ENCODE measurements at places on chromosomes 7 and 10.

DNA sequence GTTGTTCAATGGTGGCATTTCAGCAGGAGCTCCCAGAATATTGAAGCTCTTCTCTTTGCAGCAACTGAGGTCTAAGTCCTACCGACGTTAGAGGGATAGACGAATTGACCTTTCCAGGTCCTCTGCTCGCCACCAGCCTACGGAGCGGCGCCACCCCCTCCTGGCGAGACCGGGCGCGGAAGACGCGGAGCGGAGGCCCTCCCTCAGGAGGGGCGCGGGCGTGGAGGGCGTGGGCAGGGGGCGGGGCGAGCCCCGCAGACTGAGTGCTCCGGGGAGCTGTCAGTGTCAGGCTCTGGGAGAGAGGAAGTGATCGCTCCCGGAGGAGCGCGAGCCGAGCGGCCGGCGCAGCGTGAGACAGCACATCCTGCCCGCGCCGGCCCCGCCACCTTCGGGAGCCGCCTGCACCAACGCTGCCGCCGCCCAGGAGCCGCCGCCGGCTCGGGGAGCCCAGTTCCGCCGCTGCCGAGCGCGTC lies at the start of gene DYNC1I1:
TSS of gene DYNC1I1 (plus strand) at position 257 of the 473 bp plus-strand sequence. CDS start 32,176 bp downstream, outside the sequence.
- DNase-seq: no peak

DNA sequence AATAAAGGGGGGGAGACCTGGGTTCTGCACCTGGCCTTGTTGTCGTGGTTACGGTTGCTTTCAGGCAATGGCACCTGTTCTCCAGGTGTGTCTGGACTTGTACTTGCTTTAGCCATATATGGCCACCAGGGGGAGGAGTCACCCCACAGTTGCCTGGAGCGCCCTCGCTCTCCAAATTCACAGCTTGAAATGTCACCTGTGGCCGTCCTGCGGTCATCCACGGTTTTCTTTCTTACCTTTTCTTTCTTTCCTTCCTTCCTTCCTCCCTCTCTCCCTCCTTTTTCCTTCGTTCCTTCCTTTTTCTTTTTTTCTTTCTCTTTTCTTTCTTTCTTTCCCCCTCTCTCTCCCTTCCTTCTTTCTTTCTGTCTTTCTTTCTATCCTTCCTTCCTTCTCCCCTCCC lies 157.2 kb upstream of the ZNF92 start:
- DNase-seq: peak; percentile 54

DNA sequence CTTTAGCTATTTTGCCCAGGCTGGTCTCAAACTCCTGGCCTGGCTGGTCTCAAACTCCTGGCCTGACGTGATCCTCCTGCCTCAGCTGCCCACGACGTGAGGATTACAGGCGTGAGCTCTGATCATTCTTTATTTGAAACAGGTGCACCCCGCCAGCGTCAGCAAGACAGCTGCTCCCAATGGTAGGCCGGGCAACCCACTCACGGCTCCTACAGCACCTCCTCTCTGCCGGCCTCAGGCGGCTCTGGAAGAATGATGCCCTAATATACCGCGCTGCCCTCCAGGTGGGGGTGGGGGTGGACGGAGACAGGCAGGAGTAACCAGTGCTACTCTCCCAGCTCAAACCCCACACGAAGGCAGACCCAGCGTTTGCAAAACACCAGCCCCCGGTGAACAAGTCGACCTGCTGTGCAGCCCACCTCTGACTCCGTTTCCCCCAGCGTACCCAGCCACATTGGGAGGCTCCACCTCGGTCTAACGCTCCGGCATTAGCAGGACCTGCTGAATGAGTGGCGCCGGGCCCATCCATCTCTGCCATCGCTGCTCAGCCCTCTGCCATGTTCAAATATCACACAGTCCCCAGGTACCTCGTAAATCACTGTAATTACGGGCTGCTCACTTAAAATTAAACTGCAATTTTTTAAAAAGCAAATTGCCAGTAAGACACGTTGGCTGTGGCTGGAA lies 148.6 kb downstream of the ELFN1 start:
- DNase-seq: no peak

DNA sequence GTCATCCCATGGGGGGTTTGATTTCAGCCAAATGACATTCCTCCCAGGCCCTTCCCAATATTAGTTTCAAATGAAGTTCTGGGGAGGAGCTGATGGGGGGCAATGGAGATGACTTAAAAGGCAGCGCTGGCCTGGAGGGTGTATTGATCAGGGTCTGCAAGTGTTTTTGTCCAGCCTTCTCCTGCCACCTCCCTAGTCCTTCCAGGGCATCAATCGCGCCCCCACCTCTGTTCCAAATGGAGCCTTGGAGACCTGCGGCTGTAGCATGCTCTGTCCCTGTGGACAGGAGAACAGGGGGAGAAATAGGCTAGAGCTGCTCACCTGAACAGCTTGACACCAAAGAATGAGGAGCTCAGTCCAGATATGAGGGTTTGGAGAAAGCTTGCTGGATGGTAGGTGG lies 386.8 kb upstream of the PODXL start:
- no peak for DNase-seq

- peak; percentile 25 for DNase-seq
These were observed 128.4 kb downstream of the ABCA13 start for GRCh38 chr7:48299580-48300169.

DNA sequence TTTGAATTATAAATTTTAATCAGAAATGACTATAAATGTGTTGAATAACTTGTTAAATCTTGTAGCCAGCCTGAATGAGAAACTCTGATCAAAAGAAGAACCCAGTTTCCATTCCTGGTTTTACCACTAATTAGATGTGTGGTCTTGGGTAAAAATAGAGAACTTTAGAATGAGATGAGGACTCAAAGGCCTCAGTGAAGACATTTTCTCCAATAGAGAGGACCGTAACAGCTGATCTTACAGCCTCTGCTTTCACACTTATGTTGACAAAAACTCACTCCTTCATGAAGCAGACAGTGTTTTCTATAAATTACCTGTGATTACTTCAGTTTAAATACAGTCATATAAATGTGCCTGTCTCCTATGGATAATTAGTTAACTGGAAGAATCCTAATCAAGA lies 200.1 kb upstream of the MEOX2 start:
- DNase-seq: no peak

- DNase-seq: no peak
These were observed 24.2 kb upstream of the LIPN start for GRCh38 chr10:88735661-88736060.

GRCh38 chr7:136228171-136228570 lies 251.0 kb upstream of the MTPN start:
- no peak for DNase-seq

DNA sequence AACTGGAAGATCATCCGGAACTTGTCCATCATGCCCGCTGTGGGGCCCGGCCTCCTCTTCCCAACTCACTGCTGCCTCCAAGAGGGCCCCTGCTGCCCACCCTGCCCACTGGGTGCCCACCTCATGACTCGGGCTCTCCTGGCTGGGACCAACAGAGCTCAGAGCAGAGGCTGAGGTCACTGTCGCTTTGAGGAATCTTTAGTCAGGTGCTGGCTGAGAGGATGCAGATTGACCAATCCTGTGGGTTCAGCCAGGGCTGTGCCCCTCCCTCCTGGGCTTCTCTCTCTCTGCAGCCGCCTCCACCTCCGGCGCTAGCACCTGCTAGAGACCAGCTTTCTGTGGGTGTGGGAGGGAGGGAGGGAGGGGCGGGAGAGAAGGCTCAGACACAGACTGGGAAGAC lies at the start of gene CALHM1:
TSS of gene CALHM1 (minus strand) at position 181 of the 400 bp plus-strand sequence. CDS start at position 32, 149 bp downstream.
- no peak for DNase-seq

DNA sequence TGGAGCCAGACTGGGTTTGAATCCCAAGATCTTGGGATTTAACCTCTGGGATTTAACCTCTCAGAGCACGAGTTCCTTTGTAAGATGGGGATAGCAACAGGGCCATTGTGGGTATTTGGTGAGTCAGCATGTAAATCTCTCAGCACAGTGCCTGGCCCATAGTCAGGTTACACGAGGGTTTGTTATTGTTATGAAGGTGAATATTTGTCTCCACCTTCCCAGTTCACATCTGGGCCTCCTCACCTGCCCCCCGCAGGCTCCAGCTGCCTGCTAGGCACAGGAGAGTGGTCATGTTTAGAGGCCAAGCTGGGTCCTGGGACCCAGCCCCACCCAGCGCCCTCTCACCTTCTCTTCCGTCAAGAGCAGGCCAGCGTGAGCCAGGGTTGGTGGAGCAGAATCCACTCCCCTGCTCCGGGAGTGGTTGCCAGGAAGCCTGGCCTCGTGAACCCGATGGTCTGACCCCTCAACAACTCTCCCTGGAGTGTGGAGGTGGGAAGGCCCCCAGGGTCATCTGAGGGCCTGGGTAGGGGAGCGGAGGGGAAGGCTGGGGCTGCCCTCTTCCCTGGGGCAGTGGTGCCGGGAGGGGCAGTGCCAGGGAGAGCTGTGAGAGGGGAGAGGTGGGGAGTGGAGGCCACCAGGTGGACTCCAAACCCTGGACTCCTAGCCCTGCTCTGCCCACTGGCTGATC lies 26.0 kb downstream of the FAM241B start:
- no peak for DNase-seq

DNA sequence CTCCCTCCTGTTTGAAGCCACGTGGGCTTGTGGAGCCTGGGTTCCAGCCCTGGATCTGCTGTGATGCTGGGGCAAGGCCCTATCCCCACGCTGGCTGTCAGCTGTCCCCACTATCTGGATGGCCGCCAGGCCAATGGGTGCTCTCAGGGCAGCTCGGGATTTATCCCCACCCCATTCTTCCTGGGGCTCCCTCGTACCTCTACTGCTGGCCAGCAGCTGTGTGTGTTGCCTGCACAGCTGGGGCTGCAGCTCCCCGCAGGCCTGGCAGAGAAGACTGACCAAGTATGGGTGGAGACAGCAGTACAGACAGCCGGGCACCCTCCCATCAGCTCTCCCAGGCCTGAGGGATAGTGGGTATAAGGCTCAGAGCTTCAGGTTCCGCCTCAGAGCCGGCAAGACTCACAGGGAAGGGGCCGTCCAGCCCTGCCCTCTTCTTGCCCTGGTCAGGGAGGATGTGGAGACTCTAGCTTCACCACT lies 13.6 kb downstream of the CLIP2 start:
- no peak for DNase-seq

DNA sequence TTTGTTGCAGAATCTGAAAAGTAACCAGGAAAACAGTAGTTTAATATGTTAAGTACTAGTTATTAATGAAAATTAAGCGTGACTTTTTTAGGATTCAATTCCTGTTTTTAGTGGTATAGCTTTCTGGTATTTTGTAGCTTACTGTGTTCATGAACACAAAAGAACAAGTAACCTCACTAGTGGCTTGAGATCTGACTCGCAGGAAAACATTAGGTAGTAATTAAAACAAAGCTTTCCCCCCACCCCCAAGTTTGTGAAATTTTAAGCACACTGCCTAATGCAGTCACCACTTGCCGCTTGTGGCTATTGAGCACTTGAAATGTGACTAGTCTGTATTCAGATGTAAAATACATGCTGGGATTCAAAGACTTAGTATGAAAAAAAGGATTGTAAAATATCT lies 102.5 kb upstream of the RPA3 start:
- no peak for DNase-seq

GRCh38 chr7:105352018-105352612 lies 36.6 kb downstream of the SRPK2 start:
- no peak for DNase-seq

- DNase-seq: no peak
These were observed 135.9 kb downstream of the CUX1 start for GRCh38 chr7:101953248-101953819.

DNA sequence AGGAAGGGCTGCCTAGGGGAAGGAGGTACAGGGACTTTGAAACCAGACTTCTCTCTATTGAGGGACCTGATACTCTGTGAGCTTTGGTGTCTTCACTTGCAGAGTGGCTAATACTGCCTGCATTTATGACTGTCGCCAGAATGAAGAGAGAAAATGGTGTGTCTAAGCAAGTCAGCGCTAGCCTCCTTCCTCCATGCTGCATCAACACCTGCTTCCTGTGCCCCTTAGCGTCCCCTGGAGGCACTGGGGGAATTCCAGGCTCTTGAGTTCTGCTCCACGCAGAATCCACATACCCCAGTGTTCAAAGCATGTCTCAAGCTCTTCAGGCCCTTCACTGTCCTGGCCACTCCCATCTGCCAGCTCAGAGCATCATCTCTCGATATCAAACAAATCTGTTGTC lies 140.5 kb downstream of the PKD1L1 start:
- DNase-seq: no peak

GRCh38 chr10:113169111-113169510 lies 219.1 kb downstream of the TCF7L2 start:
- DNase-seq: no peak

DNA sequence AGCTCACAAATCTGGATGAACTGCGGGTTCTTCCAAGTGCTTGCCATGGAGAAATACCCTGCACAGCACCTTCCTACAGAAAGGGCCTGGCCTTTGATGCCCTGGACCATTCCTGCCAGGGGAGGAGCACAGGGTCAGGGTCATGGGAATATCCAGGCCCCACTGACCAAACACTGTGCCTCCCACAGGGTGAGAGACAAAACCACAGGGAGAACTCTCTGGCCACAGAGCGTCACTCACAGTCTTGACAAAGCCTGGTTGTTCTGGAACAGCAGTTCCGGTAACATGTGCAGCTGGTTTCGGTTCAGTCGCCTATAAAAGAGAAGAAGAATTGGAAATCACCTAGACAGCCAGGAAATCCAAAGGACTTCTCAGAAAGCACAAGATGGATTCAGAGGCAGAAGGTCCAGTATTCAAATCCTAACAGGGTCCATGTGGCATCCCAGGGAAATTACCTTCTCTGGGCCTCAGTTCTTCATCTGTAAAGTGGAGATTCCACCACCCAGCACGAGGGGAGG lies 28.1 kb downstream of the SLIT1 start:
- DNase-seq: no peak

DNA sequence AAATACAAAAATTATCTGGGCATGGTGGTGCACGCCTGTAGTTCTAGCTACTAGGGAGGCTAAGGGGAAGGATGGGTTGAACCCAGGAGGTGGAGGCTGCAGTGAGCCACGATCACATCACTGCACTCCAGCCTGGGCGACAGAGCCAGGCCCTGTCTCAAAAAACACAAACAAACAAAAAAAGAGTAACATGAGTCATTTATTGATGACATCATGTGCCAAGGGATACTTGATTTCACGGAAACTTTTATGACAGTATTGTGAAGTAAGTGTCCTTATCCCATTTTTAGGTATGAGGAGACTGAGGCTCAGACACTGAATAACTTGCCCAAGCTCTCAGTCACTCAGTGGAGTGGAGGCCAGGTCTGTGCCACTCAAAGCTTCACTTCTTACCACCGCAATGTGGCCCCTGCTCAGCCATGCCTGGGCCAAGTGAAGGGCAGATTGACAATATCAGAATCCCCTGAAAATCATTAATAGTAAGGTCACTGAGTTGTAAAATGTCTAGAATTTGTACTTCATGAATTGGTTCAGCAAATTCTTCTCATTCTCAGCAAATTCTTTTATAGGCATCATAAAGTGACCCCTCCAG lies 36.5 kb downstream of the EMX2 start:
- no peak for DNase-seq

- DNase-seq: no peak
These were observed 184.2 kb downstream of the GPAM start for GRCh38 chr10:111999205-111999914.

DNA sequence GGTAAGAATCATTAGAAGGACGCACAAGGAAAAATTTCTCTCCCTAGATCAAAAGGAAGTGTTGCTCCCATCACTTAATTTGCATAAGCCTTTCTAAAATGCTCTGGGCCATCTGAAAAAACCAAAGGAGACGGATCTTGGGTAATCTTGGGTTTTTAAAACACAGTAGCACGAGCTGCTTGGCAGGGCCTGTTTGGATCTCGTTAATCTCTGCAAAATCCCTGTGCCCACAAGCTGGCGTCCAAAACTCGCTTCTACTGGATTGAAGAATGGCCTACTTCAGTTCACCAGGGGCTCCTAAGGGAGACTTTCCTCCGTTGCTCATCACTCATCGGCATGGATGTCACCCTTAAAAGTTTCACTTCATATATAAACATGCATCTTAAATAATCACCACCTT lies 128.6 kb downstream of the RNF216 start:
- DNase-seq: no peak

All from NK-92 treated with Interleukin-12 subunit alpha and Interleukin-12 subunit beta, amount 100 ng/mL, for 24 hours (cell line).